ENCODE measurements at places on chromosomes 7 and 10. TPM values are rescaled to one million over a fixed set of nuclear protein-coding genes. Genes with fewer than 3 reads are reported as not detected.

The USP54 gene
- 14.1 TPM for total RNA-seq

The COL13A1 gene
- total RNA-seq: 12.5 TPM

DNA sequence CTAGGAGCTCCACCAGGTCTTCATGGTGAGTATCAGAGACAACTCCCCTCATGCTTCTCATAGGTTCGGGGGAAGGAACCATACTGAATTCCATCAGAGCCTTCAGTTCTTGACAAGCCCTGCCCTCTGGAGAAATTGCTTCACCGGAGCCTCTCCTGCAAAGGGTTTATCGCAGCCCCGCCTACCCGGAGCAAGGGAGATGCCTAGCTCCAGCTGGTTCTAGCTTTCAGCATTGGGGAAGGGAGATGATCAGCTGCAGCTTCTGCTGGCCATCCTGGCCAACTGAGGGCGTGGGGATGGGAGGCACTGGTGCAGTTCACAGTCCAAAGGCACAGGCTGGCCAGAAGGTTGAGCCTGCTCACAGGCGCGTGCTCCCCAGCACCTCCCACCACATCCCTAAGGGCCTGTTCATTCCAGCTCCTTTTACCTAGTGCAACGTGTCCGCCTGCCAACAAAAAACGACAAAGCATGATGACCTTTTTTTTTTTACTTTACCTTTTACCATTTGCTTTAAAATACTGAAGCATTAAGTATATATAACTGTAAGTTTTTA is 31.2 kb downstream of the LANCL2 start:
- H3K4me3 ChIP-seq: no peak overlapping the region
- H3K36me3 ChIP-seq: peaks cover 8% of the 10 kb centered on the region
- H3K27me3 ChIP-seq: no peaks in the 10 kb centered on the region
- no peak for DNase-seq

The ITIH5 gene
- total RNA-seq: 34.2 TPM

The SPDYE1 gene
- not detected for total RNA-seq

The STEAP1 gene
- total RNA-seq: 5.5 TPM

DNA sequence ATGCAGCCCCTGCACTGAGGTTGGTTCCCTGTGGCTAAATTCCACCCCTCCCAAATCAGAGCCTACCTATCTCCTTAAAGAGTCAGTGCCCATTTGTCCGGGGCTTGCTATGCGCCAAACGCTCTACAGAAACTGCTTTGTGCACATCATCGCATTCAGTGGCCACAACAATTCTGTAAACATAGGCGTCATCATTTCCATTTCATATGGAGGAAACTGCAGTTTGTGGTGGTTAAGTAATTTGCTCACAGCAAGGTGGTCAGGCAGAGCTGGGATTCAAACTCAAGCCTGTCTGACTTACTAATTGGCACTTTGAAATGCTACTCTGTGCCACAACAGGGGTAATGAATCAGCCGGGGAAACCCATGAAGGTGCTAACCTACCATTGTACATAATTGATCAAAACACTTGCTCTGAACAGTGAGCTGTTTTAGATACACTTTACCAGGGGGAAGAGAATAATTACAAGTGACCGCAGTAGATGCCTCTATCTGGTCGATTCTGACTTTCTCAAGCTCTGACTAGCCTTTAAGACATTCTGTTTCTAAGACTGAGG is 775.5 kb downstream of the LRMDA start:
- H3K36me3 ChIP-seq: no peaks in the 10 kb centered on the region
- H3K4me1 ChIP-seq: no peaks in the 10 kb centered on the region
- H3K4me3 ChIP-seq: no peak overlapping the region
- DNase-seq: no peak

DNA sequence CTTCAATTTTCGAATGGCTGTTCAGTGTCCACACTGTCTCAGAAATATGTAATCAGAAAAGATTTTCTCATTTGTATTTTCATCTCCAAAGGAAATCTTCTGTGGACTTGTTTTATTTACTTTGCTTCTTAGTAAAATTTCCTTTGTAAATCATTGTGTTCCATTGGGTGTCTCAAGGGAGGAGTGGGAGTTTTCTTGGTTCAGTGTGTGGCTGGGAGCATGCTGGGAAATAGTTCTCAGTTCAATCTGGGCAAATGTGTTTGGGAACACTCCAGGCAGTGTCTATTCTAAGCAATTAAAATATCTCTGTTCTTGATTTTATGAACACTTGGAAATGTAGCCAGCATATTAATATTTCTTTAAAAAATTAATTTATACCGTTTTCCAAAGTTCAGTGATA is 1019.8 kb downstream of the CNTNAP2 start:
- no peaks in the 10 kb centered on the region for H3K4me1 ChIP-seq
- H3K4me3 ChIP-seq: no peak overlapping the region
- no peak overlapping the region for H3K27ac ChIP-seq
- no peaks in the 10 kb centered on the region for H3K27me3 ChIP-seq

DNA sequence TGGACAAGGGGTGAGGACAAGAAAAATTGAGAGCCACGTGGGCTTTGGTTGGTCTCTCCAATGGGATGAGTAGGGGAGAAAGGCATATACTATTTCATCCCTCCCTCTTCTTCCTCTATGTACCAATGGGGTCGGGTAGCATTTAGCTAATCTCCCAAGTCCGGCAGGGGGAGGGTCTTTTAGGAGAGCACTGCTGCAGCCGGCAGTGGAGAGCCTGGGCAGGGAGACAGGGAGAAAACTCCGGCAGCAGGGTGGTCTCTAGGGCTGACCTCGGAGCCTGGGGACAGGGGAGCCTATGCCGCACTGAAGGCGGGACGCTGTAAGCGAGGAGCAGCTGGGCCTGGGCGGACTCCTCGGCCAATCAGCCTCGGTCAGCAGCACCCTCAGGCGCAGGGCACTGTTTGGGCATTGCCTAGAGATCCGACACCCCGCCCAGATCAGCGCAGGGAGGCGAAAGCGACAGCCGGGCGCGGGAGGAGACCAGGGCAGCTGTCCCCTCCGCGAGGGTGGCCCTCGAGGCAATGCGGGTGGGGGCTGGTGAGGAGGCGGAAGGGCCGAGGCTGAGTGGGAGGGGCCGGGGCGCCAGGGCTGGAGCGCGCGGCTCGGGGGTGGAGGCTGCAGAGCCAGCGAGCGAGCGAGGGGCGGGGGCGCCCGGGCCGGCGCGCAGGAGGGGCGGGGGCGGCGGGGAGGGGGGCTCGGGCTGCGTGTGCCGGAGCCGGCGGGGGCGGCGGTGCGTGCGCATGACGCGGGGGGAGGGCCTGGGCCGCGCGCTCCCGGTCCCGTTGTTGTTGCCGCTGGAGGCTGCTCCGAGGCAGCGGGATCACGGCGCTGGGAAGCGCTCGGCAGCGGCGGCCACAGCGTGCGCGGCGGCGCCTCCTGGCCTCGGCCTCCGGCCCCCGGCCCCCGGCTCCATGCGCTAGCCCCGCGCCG is at the start of gene AGAP3:
Gene AGAP3, plus strand, starts transcription at position 785 of the 930 bp plus-strand sequence. CDS start 267 bp downstream, outside the sequence.
- peaks cover 68% of the 10 kb centered on the region for H3K4me1 ChIP-seq
- H3K27ac ChIP-seq: peak within 1 kb of the TSS; percentile 97
- H3K36me3 ChIP-seq: peaks cover 2% of the 10 kb centered on the region
- no peaks in the 10 kb centered on the region for H3K27me3 ChIP-seq
